LoVo (cell line): ENCODE measurements at places on chromosomes 3 and 15.
A peak's percentile ranks its signal among the peaks of the same experiment; 100 is the strongest.

DNA sequence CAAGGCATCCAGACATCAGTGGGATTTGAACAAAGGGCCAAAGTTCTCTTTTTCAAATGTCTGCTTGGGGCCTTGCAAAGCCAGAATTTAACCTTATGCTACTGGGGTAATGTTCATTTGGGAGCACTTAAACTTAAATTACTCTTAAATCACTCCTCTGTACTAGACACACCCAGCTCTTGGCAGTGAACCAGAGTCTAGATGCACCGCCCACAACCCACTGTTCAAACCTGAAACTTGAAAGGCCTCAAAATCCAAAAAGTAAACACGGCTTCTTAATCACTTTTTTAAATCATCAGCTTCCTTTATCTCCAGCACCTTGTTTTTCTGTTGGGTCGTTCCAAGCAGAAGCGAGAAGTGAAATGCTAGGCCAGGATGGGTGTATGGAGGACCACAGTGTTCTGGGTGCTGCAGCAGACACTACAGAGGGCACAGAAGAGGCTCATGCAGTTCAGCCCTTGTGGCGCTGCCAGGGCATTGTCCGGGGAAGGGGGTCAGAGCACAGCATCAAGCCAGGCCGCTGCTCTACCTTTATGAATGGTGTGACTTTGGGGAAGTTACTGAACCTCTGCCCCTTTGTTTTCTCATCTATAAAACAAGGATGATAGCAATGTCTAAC is 28.8 kb downstream of the MECOM start:
- peak; percentile 63 for DNase-seq

DNA sequence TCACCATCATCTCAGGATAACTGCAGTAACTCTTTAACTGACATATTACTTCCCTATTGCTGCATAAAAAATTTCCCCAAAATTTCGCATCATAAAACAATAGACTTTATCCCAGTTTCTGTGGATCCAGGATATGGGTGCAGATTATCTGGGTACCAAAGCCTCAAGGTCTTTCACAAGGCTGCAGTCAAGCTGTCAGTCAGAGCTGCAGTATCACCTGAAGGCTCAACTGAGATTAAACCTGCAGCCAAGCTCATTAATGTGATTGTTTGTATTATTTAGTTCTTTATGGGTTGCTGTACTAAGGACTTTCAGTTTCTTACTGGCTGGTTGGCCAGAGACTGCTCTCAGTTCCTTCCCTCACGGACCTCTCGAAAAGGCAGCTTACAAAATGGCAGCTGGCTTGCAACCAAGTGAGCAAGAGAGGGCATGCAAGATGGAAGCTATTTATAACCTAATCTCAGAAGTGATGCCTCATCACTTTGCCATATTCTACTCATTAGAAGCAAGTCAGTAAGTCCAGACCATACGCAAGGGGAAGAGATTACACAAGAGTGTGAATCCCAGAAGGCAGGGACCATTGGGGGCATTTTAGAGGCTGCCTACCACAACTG is 54.9 kb downstream of the DCUN1D1 start:
- DNase-seq, result no peak

GRCh38 chr15:38053205-38053604 is 118.8 kb downstream of the TMCO5A start:
- no peak for DNase-seq

DNA sequence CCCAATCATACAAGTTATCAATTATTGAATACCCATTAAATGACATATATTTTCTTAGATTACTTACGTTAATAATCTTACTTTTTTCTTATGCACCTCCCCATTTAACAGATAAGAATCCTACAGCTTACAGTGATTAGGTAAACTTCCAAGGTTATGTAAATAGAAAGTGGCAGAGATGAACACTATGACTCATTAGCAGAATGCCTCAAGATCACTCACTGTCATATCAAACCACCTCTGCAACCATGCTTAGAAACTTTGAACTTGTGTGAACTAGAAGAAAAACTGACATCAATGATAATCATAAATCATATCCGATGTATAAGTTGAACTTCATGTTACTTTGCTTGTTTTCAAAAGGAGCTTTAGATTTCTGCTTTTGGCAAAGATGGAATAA is 911.6 kb upstream of the ARPP21 start:
- DNase-seq, result no peak

GRCh38 chr3:15845475-15845874 is 47.7 kb upstream of the ANKRD28 start:
- no peak for DNase-seq

DNA sequence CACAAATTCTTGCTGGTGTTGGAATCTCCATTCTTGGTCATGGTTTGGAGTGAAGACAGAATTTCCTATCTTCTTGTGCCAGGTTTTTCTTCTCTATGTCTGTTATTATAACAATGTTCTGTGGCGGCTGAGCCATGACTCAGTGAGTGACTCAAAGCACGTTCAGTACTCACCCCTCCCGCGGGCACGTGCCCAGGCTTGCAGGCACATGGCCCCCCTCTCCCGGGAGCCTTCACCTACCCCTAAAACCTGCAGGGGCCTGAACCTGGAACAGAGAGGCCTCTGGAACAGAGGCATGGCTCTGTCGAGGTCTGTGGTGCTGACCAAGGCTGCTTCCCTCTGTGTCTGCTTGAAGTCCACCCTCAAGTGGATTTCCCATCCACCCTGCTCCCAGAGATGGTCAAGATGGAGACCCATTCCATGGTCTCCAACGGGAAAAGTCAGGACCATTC is 27.6 kb downstream of the PLXNB1 start:
- peak; percentile 55 for DNase-seq

DNA sequence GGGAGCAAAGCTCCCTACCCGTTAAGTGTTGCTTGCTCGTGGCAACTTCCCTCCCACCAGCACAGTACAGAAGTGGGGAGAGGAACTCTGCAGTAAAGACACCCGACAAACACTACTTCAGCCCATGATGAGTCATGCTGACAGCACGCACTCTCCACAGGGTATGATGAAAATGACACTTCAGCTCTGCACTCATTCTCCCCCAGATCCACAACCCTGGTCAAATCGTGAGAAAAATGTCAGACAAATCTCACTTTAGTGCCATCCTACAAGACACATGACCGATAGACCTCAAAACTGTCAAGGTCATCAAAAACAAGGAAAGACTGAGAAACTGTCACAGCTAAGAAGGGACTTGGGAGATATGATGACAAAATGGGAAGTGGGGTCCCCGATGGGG is 278.9 kb downstream of the OCA2 start:
- no peak for DNase-seq

- DNase-seq, result no peak
These were observed 543.3 kb upstream of the UBE2E2 start for GRCh38 chr3:22659651-22660475.

- DNase-seq, result no peak
These were observed 23.6 kb upstream of the RPL35A start for GRCh38 chr3:197926418-197926817.

DNA sequence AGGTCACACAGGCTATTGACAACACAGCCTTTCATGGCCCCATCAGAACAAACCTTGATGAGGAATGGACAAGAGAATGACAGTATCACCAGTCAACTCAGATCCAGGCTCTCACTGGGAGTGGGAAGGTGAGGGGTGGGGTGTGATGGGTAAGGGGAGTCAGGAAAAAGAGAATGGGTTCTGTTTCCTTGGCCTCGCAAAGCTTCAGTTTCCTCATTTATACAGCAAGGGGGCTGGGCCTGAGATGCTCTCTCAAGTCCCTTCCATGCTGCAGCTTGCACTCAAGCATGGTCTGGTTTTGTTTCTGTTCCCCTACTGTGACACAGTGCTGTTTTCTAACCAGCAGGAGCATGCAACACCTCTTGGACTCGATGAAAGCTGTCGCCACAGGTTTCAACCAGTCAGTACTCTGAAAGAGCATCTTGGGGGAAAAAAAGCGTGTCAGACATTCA is 65.7 kb upstream of the IL12A start:
- DNase-seq, result no peak

GRCh38 chr3:141981084-141981483 is 104.6 kb downstream of the ATP1B3 start:
- no peak for DNase-seq

DNA sequence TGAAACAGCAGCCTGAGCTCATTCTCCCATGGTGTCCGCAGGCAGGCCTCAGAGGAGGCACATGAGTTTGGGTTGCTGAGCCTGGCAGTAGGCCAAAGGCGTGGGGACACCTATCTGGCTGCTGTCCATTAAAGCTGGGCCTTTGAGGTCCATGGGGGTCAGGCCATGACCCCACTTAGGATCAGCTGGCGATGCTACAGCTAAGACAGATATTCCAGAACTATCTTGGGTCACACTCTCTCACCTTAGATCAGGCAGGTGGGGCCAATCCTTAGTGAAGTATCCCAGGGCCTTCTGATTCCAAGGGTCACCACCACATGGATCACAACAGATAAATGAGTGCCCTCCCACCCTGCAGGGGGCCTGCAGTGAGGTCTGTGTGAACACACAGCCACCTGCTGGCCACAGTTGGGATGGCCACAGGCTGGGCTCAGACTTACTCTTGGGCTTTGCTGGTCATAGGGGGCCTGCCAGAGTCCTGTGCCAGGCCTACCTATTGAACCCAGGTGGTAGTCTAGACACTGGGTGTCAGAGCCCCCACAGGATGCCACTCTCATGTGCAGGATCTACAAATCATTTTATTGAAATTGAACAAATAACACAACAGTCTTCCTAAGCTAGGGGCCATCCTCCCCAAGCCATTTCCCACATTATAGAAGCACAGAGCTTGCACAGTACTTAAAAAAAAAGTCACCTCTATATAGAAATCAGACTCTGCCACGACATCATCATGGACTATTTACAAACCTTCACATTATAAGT is 2.0 kb upstream of the HYAL2 start:
- peak; percentile 67 for DNase-seq

- no peak for DNase-seq
These were observed 9.3 kb downstream of the FOXL2 start for GRCh38 chr3:138937690-138938055.

DNA sequence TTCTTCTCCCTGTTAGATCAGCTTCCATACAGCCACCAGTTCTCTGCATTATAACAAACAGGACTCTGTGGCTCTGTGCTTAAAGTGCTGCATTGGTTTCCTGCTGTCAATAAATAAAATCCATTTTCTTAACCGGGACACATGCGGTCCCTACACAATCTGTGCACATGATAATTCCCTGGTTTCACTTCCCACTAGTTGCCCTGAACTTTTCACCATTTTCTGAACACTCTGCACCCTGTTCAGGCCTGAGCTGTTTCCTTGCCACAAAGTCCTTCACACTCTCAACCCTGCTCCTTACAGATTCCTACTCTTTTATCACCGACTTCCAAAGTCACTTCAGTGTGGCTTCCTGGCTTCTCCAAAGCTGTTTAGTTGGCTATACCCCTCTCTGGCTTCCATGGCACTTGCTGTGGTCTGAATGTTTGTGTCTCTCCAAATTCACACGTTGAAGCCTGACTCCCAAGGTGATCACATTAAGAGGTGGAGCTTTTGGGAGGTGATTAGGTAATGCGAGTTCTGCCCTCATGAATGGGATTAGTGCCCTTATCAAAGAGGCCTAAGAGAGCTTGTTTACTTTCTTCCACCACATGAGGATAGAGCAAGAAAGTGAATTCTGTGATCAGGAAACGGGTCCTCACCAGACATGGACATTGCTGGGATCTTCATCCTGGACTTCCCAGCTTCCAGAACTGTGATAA is 233.4 kb downstream of the CHST2 start:
- no peak for DNase-seq

DNA sequence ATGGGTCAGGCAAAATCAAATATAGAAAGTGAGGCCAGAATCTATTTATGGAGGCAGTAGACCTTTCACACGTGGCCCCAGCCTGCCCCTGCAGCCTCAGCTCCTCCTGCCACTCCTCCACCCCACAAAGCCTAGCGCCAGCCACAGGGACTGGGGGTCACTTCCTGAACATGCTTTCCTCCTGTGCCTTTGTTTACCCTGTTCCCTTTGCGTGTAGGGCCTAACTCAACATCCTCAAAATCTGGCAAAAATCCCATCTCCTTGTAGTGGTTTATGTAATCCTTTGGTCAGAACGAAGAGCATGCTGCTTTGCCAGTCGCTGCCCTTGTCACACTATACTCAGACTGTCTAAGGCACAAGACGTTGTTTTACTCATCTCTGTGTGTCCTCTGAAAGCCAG is 39.6 kb downstream of the KBTBD12 start:
- DNase-seq, result no peak

DNA sequence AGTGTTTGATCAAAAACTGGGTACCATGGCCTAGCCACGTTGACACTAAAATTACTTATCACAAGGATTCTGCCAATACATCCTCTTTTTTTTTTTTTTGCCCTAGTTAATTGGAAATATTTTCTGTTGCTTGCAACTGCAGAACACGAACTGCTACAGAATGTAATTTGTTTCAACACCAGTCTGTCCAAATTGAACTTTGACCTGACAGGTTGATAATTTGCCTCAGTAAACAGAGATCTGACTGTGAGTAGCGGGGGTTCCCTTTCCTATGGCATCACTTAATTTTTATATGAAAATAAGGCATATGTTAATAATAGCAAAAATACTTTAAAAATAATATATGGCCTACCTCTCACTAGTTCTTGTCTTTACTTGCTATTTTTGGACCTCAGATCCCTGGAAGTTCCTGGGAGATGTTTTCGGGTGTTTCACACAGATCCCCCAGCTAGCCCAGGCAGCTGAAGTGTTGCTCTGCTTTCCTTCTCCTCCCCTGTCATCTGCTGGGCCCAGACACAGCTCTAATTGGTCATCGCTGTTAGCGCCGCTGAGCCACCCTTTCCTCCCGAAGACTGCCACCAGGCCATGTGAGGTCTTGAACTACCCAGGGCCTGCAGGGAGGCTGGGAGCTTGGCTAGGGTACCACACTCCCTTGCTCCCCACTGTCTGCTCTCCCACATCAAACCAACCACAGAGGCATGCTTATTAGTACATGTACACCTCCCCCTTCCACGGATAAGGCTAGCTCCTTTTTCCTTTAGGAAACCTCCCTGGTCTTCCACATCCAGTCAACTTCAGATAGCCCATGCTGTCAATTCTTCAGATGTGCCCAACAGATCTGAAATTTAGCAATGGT is 89.8 kb upstream of the RNF7 start:
- no peak for DNase-seq

GRCh38 chr15:72197460-72198355 is at the start of gene GRAMD2A:
TSS of gene GRAMD2A (minus strand) at chr15:72197787.
- DNase-seq, result no peak

DNA sequence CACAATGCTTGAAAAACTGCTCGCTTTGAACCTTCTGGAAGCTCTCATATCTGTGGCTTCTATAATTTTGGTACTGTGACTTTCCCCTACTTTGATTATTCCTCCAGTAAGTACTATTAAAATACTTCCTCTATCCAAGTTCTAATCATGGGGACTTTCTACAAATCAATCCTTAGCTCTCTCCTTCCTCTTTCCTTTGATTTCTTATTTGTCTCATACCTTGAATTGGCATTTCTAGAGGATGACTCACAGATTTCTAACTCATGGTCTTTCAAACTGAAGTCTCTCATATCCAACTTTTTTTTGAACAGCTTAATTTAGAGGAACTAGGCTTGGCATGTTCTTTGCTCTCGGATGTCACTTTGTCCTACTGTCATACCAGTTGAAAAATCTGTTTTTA is 241.8 kb downstream of the TBC1D5 start:
- DNase-seq, result no peak

GRCh38 chr3:68757157-68757556 is 175.2 kb downstream of the TAFA4 start:
- no peak for DNase-seq

- no peak for DNase-seq
These were observed 11.9 kb upstream of the TKT start for GRCh38 chr3:53267766-53268165.

GRCh38 chr3:5464649-5465048 is 277.1 kb downstream of the EDEM1 start:
- DNase-seq, result no peak

- no peak for DNase-seq
These were observed 23.5 kb downstream of the TSEN2 start for GRCh38 chr3:12507591-12508281.

- no peak for DNase-seq
These were observed 38.5 kb downstream of the TPRA1 start for GRCh38 chr3:127552038-127552437.
